ENCODE measurements at places on chromosomes 4 and X.

- peak; percentile 87 for DNase-seq
These were observed 22.8 kb upstream of the PDE6B start for GRCh38 chr4:602559-602942.

- DNase-seq, result no peak
These were observed at the start of gene MTTP for GRCh38 chr4:99574530-99575324. Gene MTTP, plus strand, starts transcription at chr4:99574824. Its CDS starts 86 bp downstream, at chr4:99574910.

DNA sequence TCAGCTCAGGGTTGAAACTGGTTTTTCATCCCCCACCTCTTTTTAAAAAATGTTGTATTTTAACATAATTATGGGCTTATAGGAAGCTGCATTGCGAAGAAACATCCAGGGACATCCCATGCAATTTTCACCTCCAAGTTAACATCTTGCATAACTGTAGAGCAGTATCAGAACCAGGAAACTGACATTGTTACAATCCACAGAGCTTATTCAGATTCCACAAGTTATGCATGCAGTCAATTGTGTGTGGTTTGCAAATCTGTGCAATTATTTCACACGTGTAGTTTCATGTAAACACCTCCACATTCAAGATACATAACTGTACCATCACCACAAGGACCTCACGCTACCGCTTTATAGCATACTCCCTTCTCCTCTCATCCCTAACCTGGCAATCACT is 97.5 kb upstream of the GATB start:
- DNase-seq, result no peak

- no peak for DNase-seq
These were observed 58.5 kb downstream of the ANTXR2 start for GRCh38 chr4:80014531-80014930.

DNA sequence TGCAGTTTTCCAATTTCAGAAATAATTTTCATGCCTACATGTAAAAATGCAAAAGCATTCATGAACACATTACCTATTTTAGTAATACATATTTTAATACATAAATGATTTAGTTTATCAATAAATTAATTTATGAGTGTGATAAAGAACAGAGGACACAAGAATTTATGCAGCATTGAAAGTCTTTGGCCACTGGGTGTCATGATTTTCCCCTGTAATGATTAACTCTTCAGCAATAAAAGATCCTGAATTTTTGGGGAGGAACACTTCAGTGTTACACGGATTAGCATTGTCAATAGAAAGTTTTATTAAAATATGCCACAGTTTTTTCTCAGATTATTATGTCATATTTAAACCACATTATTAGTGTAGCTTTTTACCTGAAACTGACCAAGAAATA is 8.6 kb upstream of the VCX2 start:
- no peak for DNase-seq

GRCh38 chr4:91127831-91128230 is 1000.6 kb downstream of the CCSER1 start:
- DNase-seq, result no peak

DNA sequence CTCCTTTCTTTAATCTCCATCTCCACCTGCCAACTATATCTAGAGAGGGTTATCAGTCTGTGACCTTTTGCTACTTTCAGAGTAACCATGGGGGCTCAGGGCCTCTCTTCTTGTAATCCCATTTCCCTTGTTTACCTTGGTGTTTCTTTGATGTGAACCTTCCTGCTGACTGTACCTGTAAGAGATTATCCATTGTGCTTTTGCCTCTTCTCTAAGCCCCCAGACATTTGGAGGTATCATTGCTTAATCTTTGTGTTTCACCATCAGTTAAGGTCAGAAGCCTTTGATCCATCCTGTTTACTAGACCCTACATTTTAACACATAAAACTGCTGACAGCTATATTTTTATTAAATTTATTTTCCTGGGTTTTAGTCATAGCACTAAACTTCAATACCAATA is 111.8 kb upstream of the RAP2C start:
- DNase-seq, result no peak

DNA sequence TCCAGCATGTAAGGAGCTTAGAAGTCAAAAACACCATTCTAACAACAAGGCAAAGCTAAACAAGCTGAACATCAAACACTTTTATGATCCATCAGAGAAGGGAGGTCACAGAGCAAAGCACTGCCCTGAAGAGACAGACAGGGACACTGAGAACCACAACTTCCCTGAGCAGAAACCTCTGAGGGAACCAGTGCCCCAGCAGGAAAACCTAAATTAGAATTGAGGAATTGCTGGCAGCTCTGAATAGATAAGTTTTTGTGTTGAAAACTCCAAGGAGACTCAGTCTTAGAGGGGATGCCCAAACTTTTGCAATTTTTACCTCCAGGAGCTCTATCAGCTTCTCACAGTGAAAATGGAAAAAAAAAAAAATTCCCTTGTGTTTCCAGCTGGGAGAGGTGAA is 83.0 kb upstream of the MAPK10 start:
- no peak for DNase-seq

- DNase-seq, result no peak
These were observed 169.9 kb upstream of the FMR1 start for GRCh38 chrX:147741776-147742175.

GRCh38 chrX:68440940-68441339 is 7.6 kb upstream of the OPHN1 start:
- DNase-seq, result no peak

- no peak for DNase-seq
These were observed 498.9 kb downstream of the INPP4B start for GRCh38 chr4:142347241-142347640.

DNA sequence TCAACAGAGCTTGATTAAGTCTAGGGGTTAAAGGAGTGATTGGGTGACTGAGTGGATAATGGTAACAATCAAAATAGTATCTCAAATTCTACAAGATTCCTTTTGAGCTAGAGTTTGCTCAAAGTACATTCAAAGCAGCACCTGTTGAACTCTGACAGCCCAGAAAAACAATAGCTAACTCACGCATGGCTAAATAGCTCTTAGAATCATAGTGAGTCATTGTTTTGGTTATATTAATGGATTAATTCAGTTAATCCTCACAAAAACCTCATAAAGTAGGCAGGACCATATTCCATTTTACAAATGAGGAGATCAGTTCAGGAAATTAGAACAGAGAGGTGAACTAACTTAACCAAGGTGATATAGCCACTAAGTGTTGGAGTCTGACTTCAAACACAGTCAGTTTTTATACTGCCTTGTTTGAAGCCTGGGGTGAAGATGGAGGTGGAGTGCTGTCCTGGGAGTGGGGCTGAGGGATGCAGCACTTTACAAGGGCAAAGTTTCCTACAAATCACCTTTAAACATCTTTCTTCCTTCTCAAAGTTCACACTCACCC is 35.9 kb upstream of the PPM1K start:
- DNase-seq, result no peak

GRCh38 chrX:151416579-151416978 is 19.6 kb downstream of the VMA21 start:
- no peak for DNase-seq

DNA sequence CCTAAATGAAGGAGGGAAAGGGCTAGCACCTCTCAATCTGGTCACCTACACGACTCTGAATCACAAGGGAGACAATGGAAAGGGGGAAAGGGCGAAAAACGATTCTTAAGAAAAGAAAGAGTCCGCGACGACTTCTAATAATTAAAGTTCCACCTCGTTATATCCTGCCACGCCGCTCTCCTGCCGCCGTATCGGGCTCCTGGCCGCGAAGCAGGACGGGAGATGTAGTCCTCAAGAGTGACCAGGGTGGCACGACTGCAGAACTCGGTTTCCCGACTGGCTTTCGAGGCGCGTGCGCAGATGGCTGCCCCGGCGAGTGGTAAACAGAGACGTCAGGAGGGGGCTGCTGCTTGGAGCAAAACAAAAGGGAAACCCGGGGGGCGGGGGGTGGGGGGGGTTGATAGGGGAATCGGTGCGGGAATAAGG is at the start of gene FOXO4:
TSS of gene FOXO4 (plus strand) at position 297 of the 426 bp plus-strand sequence. CDS start 678 bp downstream, outside the sequence.
- DNase-seq, result no peak

- DNase-seq, result no peak
These were observed 120.1 kb downstream of the MFAP3L start for GRCh38 chr4:169906104-169906503.

- no peak for DNase-seq
These were observed 83.3 kb downstream of the DDIT4L start for GRCh38 chr4:100106982-100107381.

DNA sequence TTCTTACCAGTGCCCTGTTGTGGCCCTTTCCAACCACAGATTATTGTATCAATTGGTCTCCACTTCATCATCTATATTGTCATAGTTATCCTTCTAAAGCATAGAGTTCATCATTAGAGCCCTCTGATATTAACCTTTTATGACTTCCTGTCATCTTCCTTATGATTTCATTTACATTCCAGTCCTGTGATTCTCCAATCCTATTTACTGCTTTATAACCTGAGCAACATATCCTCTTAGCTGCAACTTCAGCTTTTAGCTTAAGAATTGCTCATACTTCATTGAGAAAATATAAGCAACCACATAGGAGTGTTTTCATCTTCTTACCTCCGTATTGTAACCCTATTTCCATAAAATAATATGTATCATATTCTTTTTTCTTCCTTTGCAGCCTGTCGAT is 252.6 kb upstream of the CENPE start:
- no peak for DNase-seq

GRCh38 chr4:148530114-148530513 is 87.9 kb upstream of the NR3C2 start:
- DNase-seq, result no peak

DNA sequence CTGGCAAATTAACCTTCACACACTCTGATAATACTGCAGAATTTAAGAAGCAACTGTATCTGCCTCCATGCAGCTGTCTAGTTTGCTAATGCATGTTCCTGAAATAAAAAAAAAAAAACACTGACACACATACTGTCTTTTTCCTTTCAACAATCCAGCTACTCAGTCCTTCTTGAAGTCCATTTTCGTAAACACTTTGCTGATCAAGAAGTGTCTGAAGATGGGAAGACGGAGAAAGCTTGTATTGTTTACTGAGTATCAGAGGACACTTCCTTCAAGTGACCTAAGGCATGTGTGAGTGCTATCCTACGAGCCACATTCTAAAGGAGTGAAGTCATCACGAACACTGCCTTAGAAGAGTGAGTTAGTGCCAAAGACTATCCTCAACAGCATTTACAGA is 82.6 kb downstream of the LUZP4 start:
- no peak for DNase-seq

- no peak for DNase-seq
These were observed 93.6 kb downstream of the PDLIM5 start for GRCh38 chr4:94545296-94545695.

DNA sequence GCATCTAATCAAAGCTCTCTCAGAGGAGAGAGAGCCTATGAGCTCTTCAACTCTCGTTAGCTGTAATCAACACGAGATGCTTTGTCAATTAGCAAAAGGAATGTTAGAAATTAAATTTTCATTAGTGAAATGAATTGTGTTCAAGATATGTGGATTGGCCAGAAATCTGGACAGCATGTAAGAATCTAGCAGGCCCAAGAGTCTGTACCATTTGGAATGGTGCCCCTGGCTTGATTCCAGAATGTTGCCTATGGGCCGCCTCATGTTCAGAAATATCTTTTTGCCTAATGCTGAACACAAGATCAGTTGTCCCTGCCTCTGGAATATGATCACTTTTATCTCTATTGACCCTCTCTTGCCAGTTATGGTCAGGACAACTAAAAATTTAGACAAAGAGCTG is 88.2 kb downstream of the RBM46 start:
- DNase-seq, result no peak

DNA sequence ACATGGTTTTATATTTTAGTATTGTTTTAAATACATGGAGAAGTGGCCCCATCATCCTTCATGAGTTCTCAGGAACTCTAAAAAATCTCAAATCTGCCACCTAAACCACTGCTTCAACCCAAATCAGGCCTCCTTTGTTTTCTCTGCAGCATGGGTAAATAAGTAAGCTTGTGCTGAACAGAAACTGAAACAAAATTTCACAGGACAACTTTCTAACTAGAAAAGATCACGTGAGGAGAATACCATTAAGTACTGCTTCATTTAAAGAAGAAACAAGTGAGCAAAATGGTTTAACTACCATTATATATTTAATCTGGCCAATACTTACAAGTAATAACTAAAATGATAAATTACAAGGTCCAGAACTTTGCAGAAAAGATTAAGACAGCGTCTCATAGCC is 2.5 kb downstream of the ARAP2 start:
- DNase-seq, result no peak

DNA sequence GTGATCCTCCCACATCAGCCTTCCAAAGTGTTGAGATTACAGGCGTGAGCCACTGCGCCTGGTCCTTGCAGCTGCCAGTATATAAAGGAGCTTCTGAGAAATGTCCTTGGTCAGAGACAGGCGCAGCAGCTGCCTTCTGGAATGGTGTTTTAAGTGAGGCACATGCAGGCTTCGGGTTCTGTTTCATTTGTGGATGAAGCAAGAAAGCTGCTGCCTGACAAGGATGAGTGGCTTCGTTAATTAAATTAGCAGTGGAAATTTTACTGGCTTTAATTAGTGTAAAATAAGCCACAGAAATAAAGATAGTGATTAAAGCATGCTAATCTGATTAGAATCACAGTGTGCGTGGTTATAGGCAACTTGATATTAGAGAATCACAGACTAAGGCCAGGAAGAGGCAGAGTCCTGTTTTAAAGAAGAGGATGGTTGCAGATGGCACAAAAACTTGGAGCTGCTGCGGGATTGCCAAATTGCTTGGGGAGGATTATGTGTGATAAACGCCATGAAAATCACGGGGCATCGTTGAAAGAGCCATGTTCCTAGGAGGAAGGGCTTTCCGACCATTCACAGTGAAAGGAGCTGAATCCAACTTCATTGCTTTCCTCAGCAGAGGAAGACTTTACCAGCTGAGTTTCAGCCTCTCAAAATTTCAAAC is 348.4 kb upstream of the FAT1 start:
- DNase-seq, result no peak

- DNase-seq, result no peak
These were observed 280.9 kb upstream of the RPS6KA3 start for GRCh38 chrX:20547611-20548051.

GRCh38 chr4:14035076-14035475 is 407.6 kb upstream of the BOD1L1 start:
- no peak for DNase-seq

- no peak for DNase-seq
These were observed 179.9 kb upstream of the PPP3CA start for GRCh38 chr4:101527188-101527587.

GRCh38 chrX:82224961-82225360 is 1023.1 kb downstream of the SH3BGRL start:
- no peak for DNase-seq

GRCh38 chrX:41870719-41871151 is 52.6 kb downstream of the CASK start:
- DNase-seq, result no peak

- no peak for DNase-seq
These were observed 1.0 kb upstream of the RFC1 start for GRCh38 chr4:39367166-39367565.

- no peak for DNase-seq
These were observed 108.5 kb downstream of the ZNF330 start for GRCh38 chr4:141329174-141329569.

- DNase-seq, result no peak
These were observed 59.9 kb downstream of the RTL9 start for GRCh38 chrX:110418316-110419235.

All from iPS DF 6.9 (cell line).